Tongue (tissue), 3 donors: ENCODE measurements at places on chromosomes 4 and X. TPM values are rescaled to one million over a fixed set of nuclear protein-coding genes. Genes with fewer than 3 reads are reported as not detected.

The SPANXC gene
- not detected for total RNA-seq

DNA sequence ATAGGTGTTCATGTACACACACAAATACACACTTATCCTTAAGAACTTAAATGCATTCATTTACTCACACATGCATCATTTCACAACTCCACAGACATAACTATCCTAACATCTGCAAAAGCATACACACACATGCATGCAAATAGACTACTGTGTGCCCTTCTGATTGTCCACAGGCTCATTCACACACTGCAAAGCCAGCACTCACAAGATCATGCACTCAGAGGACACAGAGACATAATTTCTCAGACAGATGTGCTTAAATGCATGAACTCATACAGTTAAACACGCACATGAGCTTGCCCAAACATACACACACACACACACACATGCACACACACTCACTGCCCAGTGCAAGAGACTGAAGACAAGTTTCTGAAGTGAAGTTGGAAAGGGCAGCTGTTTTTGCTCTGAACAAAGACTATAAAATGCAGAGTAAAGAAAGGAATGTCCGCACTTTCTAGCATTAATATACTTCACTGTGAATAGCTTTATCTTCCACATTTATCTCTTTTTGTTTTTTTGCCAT is 1018.0 kb upstream of the HS3ST1 start:
- DNase-seq: peak; percentile 38

DNA sequence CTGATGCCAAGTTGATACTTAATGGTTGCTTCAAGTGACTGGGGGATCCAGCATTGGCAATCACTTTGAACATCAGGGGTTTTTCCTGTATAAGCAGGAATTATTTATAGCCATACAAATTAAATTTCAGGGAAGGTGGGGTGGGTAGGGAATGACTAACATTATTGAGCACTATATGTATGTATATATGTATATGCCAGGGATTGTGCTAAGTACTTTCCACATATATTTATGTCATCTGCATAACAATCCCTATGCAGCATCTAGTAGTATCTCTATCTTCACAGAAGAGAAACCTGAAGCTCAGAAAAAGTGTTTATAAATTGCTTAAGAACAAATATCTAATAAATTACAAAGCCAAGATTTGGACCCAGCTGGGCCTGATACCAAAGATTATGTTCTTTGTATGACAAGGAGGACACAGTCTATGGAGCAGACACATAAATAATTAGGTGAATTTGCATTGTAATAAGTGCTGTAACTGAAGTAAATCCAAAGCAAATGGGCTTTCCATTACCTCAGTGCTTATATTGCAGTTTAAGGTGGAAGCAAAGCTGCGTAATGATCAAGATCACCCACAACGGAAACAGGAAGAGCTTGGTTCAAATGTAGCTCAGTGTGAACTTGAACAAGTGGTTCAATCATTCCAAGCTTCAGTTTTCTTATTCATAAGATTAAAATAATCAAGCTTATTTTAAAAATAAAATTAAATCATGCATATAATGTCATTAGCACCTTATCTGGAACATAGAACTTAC is 18.9 kb upstream of the RASGEF1B start:
- no peak for DNase-seq

The NXF2 gene
- total RNA-seq: not detected

GRCh38 chr4:80073473-80074008 is 512 bp upstream of the ANTXR2 start:
- DNase-seq: no peak

- DNase-seq: no peak
Observed at GRCh38 chr4:8379281-8379680, 61.2 kb downstream of the ACOX3 start.

GRCh38 chrX:74351760-74352159 is 47.8 kb downstream of the ZCCHC13 start:
- DNase-seq: no peak

DNA sequence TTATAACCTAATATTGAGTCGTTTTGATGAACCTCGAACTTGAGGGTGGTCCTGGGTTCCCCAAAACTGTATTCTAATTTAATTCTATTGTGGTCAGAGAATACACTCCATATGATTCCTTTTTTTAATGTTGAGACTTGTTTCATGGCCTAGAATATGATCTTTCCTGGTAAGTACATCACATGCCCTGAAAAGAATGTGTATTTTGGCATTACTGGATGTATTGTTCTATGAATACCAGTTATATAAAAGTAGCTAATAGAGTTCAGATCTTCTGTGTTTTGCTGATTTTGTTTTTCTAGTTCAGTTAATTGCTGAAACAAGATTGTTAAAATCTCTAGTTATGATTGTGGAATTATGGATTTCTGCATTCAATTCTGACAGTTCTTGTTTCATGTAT is 18.8 kb downstream of the PRRG1 start:
- DNase-seq: no peak

GRCh38 chrX:146396409-146396808 is 413.2 kb upstream of the CXorf51B start:
- DNase-seq: no peak

GRCh38 chr4:3458371-3458770 is 4.7 kb upstream of the DOK7 start:
- no peak for DNase-seq

DNA sequence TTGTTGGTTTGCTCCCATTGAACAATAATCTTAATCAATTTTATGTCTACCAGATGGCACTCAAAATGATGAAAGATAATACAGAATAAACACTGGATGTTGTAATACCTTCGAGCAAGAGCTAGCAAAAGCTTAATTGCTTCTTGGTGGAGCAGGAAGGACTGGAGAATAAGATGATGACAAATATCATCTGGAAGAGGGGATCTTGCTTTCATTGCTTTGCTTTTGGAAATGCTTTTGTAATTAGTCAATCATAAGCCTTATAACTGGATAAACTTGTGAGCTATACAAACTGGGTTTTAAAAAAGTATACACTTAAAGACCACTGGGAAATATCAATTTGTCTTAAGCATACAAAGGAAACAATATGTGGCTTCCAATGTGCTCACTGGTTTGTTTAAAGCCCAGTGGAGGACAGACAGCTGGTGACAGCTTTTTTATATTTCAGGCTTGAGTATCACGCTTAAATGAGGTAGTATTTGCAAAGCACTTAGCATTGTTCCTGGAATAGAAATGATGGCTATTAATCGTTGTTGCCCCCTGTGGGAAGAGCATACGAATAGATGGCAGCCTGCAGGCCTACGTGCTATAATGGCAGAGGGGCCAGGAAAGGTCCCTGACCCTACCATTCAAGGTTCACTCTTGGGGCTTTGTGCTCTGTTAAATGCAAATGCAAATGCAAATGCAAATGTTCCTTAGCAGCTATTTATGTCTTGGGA is 61.2 kb downstream of the TMEM150C start:
- DNase-seq: no peak

DNA sequence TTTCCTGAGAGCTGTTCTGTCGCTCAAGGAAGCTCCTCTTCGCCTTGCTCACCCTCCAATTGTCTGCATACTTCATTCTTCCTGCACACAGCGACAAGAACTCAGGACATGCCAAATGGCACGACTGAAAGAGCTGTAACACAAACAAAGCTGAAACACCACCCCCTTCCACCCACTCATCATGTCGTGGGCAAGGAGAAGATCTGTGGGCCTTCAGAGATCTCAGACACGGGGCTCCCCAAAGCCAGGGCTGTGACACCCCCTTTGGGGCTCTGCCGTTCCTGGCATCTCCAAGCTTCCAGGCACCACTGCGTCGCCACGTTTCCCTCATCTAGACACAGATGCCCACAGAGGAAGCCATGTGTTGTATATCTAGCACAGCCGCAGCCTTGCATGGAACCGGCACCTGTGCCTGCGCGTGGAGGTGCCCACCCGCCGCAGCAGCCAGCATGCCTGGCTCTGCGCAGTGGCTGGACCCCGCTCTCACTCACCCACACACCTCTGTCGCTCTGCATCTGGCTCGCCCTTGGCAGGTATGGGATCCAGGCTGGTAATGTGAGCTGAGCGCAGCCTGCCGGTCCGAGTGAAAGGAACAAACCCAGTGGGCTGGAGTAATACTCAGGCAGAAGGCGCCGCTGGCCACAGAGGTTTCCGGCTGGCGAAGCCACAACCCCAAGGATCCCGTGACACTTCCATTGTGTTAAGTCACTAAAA is 676.4 kb upstream of the INTU start:
- DNase-seq: no peak

DNA sequence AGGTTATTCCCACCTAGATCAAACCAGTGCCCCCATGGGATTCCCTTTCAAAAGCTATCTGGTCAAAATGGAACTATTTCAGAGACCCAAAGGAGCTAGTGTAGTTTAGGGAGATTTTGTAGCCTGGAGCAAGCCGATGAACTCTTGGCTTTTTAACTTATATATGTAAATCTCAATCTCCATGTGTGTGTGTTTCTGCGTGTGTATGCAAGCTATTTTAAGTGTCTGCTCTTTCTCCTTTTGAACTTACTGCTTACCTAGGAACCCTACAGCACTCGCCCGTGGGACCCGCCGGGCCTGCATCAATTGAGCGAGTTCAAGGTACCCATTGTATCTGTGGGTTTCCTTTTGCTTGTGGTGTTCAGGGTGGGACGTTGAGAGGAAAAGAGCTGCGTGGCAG is 10.4 kb downstream of the CSTF2 start:
- no peak for DNase-seq

GRCh38 chrX:129043138-129043537 is 480.2 kb downstream of the SMARCA1 start:
- DNase-seq: no peak

The CCKAR gene
- total RNA-seq: 14.9 TPM

The APBB2 gene
- total RNA-seq: 80.0 TPM

GRCh38 chrX:13499736-13500135 is 69.7 kb upstream of the EGFL6 start:
- DNase-seq: no peak

DNA sequence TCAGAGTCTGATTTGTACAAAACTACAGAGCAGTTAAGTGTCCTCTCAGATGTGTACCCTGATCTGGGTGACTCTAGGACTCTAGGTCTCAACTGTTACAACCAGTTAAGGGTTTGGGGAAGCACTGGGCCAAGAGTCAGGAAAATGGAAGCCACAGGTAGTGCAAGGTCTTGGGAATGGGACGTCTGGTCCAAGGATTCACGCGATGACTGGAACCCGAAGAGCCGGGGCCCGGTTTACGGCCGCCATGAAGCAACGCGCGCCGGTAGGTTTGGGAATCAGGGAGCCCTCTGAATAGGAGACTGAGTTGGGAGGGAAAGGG is 321 bp upstream of the HPRT1 start:
- DNase-seq: no peak
